ENCODE measurements at places on chromosomes 6 and 20.

DNA sequence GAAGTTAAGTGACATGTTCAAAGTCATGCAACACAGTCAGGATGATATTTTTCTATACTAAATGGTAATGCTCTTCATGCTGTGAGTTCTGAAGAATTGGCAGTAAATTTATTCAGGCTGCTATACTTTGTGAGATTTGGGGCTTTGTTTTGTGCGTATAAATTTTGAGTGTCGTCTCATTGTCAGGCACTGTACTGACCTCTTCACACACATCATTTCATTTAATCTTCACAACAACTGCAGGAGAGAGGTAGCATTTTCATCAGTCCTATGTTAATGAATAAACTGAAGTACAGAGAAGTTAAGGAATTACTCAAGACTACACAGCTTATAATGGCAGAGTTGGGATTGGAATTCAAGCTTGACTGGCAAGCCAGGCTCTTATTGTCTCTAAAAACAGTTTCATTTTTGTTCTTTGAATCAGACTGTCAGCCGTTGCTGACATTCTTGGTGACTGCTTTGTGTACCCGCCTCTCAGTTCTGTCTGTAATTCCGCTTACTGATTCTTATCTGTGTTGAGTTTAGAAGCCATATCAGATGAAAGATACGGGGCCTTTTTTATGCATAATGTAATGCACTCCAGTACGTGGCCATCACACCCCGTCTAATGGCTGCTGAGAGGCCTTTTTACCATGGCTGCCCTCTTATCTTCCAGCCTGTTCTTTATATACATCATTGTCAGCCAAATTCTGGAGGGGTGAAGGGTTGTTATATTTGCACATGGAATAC, 274.9 kb downstream of the UTRN start:
- peak; percentile 64 for DNase-seq
- peak overlapping the region; percentile 89 for H3K27ac ChIP-seq
- no peaks in the 10 kb centered on the region for H3K27me3 ChIP-seq
- H3K4me1 ChIP-seq = peaks cover 24% of the 10 kb centered on the region

- H3K27me3 ChIP-seq = no peaks in the 10 kb centered on the region
- H3K4me3 ChIP-seq = no peak overlapping the region
- peaks cover 8% of the 10 kb centered on the region for H3K36me3 ChIP-seq
- H3K4me1 ChIP-seq = peaks cover 71% of the 10 kb centered on the region
- H3K27ac ChIP-seq = peak overlapping the region; percentile 10
Observed at GRCh38 chr6:16493112-16493511, 254.7 kb downstream of the GMPR start.

DNA sequence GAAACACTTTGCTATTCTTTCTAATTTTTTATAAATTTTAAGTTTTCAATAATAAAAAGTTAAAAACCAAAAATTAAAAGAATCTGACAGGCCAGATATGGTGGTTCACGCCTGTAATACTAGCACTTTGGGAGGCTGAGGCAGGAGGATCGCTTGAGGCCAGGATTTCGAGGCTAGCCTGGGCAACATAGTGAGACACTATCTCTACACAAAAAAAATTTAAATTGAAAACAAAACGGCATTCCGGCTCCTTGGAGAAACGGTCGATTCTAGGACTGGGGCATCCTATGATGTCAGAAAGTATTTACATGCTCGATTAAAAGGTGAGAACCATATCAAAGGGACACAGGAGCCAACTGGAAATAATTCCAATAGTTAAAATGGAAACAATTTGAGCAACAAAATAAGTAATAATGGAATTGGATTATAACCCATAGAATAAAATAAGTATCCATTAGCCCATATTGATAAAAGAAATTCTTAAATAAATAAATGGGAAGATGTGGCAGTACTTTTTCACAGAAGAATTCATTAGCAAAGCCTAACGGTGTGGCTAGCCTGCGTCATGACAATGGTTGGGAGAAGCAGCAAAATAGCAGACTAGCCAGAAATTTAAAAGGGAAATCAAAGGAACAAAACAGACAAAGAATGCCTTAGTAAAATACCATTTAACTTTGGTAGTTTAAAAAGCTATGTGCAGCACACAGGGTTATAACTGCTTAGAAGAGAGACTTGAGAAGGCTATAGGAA, 21.3 kb downstream of the HLA-E start:
- no peak overlapping the region for H3K4me3 ChIP-seq
- peaks cover 54% of the 10 kb centered on the region for H3K4me1 ChIP-seq
- H3K27me3 ChIP-seq = no peaks in the 10 kb centered on the region
- no peak for DNase-seq

DNA sequence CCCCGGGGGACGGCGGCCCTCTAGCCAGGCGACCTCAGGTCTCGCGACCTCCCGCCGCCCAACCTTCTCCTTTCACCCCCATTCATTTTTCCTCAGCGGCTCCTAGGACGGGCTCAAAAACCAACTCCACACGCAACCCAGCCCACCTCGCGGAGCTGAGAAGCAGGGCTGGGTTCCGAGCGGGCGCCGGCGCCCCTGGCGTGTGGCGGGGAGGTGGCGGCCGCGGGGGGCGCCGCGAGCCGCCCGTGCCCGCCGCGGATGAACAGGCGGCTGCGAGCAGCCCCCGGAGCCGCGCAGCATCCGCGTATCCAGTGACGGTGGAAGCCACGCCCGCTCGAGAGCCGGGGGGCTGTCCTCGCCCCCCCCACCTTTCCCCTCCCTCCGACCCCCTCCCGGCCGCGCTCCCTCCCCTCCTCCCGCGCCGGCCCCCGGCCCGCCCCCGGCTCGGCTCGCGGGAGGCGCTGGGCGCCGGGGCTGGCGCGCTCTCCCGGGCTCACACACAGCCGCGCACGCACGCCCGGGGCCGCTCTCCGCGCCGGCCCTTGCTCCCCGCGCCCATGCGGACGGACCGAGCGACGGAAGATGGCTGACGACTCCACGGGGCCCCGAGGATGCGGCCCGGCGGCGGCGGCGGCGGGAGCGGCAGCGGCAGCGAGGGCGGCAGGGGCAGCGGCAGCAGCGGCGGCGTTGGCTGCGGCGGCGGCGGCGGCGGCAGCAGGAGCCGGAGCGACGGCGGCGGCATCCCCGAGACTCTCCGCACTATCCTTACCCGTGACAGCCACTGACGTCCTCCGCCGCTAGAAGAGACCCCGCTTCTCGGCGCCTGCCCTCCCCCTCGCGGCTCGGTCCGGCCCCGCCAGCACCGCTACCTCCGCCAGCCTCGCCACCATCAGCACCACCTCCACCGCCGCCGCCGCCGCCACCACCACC, at the start of gene SOBP:
SOBP (plus strand) TSS at position 482 of the 930 bp plus-strand sequence. CDS start 500 bp downstream, outside the sequence.
- H3K27ac ChIP-seq = no peak within 1 kb of the TSS
- peaks cover 20% of the 10 kb centered on the region for H3K4me1 ChIP-seq
- H3K27me3 ChIP-seq = peaks cover 43% of the 10 kb centered on the region
- peak within 1 kb of the TSS; percentile 79 for H3K4me3 ChIP-seq
- peaks cover 2% of the 10 kb centered on the region for H3K36me3 ChIP-seq

DNA sequence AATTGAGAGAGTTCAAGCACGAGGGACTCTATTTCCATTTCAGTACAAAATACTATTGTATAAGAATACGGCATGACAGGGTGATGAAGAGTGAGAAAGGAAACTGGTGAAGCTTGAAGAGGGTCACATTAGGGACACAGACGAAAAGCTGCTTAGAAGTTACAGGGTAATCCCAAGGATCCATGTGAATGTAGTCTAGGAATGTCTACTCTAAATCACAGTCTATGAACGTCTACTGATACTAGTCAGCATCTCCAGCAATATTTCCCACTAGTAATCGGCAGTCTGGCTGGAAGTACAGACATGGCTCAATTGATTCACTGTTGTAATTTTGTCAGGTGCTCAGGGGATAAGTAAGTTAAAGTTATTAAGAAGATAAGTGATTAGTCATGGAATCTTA, 156.4 kb downstream of the ASCC3 start:
- H3K4me1 ChIP-seq = peaks cover 10% of the 10 kb centered on the region
- H3K27me3 ChIP-seq = no peaks in the 10 kb centered on the region
- peaks cover 20% of the 10 kb centered on the region for H3K36me3 ChIP-seq
- no peak for DNase-seq

- no peak overlapping the region for H3K4me3 ChIP-seq
- H3K27ac ChIP-seq = no peak overlapping the region
Observed at GRCh38 chr20:8395956-8396355, 263.9 kb downstream of the PLCB1 start.

DNA sequence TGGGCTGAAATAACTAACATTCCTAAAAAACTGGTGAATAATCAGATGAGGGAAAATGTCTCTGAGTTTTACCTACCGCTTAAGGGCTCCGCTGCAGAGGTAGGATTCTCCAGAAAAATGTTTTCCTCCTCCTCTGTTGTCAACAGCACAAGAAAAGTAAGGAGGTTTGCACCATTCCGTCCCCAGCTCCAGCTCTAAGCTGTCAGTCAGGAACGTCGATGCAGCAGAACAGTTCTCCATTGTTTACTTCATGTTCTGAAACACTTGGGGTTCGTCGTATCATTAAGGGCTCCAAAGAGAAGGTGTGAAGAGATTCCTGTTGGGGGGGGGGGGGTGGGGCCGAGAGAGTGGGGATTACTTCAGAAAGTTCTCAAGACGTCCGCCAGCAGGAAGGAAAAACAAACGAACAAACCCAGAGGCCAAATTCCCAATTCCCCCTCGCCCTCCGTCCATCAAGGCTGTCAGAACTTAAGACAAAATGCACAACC, 734 bp downstream of the MMS22L start:
- H3K36me3 ChIP-seq = peaks cover 29% of the 10 kb centered on the region
- H3K27ac ChIP-seq = peak overlapping the region; percentile 89
- H3K4me1 ChIP-seq = peaks cover 31% of the 10 kb centered on the region
- DNase-seq = no peak

- no peaks in the 10 kb centered on the region for H3K27me3 ChIP-seq
- H3K4me3 ChIP-seq = no peak overlapping the region
- no peak overlapping the region for H3K27ac ChIP-seq
- H3K36me3 ChIP-seq = no peaks in the 10 kb centered on the region
Observed at GRCh38 chr20:43658723-43659419, 8.0 kb upstream of the MYBL2 start.

DNA sequence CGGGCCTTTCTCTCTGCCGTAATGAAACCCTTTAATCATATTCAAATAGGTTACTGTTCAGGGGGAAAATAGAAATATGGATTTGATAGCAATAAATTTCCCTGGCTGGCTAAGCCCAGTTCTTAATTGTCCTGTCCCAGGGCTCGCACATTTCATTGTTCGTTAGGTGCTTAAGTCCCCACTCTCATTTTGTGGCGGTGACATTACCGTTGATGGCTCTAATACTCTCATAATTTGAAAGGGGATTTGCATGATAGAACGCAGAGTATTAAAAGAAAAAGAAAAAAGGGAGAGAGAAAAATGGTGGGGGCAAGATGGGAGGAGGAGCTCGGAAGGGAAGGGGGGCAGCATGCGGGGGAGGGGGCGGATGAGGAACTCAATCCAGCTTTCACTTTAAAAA, 79.1 kb upstream of the FOXP4 start:
- peaks cover 5% of the 10 kb centered on the region for H3K4me1 ChIP-seq
- H3K27me3 ChIP-seq = peaks cover 55% of the 10 kb centered on the region
- no peak for DNase-seq
- no peaks in the 10 kb centered on the region for H3K36me3 ChIP-seq

GRCh38 chr20:56440346-56441007, 27.9 kb upstream of the RTF2 start:
- peak overlapping the region; percentile 44 for H3K4me3 ChIP-seq
- no peaks in the 10 kb centered on the region for H3K27me3 ChIP-seq
- H3K36me3 ChIP-seq = peaks cover 26% of the 10 kb centered on the region
- peak; percentile 89 for DNase-seq
- H3K4me1 ChIP-seq = peaks cover 47% of the 10 kb centered on the region
- H3K27ac ChIP-seq = peak overlapping the region; percentile 93

- no peak for DNase-seq
- no peaks in the 10 kb centered on the region for H3K36me3 ChIP-seq
Observed at GRCh38 chr6:56311061-56311460, 63.7 kb upstream of the COL21A1 start.

GRCh38 chr20:1711826-1712601, 54.4 kb upstream of the SIRPG start:
- DNase-seq = no peak
- no peak overlapping the region for H3K27ac ChIP-seq
- peaks cover 1% of the 10 kb centered on the region for H3K36me3 ChIP-seq
- peaks cover 10% of the 10 kb centered on the region for H3K4me1 ChIP-seq

GRCh38 chr6:44211284-44211683, 5.4 kb upstream of the MYMX start:
- no peak overlapping the region for H3K4me3 ChIP-seq
- no peaks in the 10 kb centered on the region for H3K4me1 ChIP-seq
- H3K36me3 ChIP-seq = no peaks in the 10 kb centered on the region
- no peak overlapping the region for H3K27ac ChIP-seq
- DNase-seq = no peak
- peaks cover 24% of the 10 kb centered on the region for H3K27me3 ChIP-seq

DNA sequence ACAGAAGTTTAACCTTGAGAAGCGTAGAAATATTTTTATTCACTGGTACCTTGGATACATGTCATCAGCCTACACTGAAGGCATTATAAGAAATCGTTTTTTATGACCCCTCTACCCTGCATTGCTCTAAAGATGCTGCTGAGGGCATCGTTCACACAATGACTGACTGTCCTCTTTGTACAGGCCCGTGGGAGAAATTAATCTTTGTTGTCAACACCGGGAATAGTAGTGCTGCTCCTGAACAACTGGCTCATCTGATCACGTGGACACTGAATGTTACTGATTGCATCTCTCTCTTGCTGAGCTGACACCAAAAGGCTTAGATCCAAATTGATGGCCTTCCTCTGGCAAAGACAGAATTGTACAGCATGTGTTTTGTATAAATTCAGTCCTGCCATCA, 157.1 kb upstream of the SMLR1 start:
- peaks cover 2% of the 10 kb centered on the region for H3K4me1 ChIP-seq
- no peak for DNase-seq
- H3K27me3 ChIP-seq = no peaks in the 10 kb centered on the region
- H3K4me3 ChIP-seq = no peak overlapping the region
- H3K36me3 ChIP-seq = peaks cover 4% of the 10 kb centered on the region

DNA sequence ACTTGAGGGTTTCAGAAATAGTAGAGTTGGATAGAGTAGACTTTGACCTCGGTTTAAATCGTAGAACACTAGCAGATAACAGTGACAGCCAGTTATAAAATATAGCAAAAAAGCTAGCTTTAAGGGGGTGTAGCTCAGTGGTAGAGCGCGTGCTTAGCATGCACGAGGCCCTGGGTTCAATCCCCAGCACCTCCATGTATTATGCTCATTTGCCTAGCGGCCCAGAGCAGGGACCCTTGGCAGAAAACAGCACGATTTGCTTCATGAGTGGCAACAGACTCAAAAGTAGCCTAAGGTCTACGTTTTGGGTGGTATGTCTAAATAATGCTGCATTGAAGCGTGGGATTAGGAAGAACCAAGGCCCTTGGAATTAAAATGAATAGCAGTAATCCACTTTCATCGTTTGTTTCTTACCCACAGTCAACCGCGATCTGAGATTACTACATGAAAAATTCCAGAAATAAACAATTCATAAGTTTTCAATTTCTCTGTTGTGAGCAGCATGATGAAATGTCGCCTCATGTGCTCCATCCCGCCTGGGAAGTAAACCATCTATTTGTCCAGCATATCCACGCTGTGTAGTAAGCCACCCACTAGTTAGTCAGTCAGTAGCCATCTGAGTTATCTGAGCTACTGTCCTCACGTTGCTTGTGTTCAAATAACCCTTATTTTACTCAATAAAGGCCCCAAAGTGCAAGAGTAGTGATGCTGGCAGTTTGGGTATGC, 184.9 kb downstream of the GPX5 start:
- DNase-seq = no peak
- peaks cover 37% of the 10 kb centered on the region for H3K27me3 ChIP-seq
- no peak overlapping the region for H3K4me3 ChIP-seq
- peaks cover 2% of the 10 kb centered on the region for H3K36me3 ChIP-seq
- H3K4me1 ChIP-seq = peaks cover 9% of the 10 kb centered on the region
